Neural crest cell (in vitro differentiated cells): ENCODE measurements at places on chromosomes 1 and 21. TPM values are rescaled to one million over a fixed set of nuclear protein-coding genes. Genes with fewer than 3 reads are reported as not detected.

DNA sequence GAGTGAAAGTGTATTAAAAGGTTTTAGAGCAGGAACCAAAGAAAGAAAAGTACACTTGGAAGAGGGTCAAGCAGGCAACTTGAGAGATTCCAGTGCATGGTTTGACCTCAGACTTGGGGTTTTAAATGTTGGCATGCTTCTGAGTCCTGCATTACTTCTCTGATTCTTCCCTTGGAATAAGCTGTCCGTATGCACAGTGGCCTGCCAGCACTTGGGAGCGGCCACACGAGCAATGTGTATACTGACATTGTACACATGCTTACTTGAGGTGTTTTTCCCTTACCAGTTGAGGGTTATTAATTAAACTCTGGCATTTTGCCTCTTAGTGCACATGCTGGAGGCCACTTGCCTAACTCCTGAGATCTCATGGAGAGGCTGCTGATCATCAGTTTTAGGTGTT lies 786.6 kb upstream of the RGS18 start:
- H3K4me3 ChIP-seq = no peak overlapping the region
- H3K36me3 ChIP-seq = no peaks in the 10 kb centered on the region
- no peaks in the 10 kb centered on the region for H3K27me3 ChIP-seq
- no peak overlapping the region for H3K27ac ChIP-seq
- DNase-seq = no peak
- no peaks in the 10 kb centered on the region for H3K4me1 ChIP-seq

- DNase-seq = no peak
- H3K27ac ChIP-seq = no peak overlapping the region
Observed at GRCh38 chr1:50196081-50196480, 87.4 kb downstream of the ELAVL4 start.

DNA sequence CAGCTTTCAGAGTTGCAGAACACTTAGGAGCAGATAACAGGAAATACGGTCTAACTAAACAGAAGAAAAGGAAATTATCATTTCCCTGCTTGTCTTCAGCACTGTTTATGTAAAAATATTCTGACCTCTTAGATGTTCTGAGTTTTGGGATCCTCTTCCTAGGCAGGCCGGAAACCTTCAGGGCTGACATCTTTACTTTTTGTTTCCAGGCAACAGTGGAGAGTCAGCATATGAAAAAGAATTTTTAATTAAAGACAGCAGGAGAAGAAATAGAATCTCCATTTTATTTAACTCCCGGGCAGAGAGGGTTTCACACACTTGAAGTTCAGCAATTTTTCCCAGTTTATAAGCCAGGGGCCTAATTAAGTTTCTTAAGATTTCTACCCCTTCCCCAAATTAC lies 5.1 kb upstream of the RIPPLY3 start:
- H3K27ac ChIP-seq = no peak overlapping the region
- H3K27me3 ChIP-seq = peaks cover 35% of the 10 kb centered on the region
- no peaks in the 10 kb centered on the region for H3K36me3 ChIP-seq
- peak overlapping the region; percentile 4 for H3K4me3 ChIP-seq

DNA sequence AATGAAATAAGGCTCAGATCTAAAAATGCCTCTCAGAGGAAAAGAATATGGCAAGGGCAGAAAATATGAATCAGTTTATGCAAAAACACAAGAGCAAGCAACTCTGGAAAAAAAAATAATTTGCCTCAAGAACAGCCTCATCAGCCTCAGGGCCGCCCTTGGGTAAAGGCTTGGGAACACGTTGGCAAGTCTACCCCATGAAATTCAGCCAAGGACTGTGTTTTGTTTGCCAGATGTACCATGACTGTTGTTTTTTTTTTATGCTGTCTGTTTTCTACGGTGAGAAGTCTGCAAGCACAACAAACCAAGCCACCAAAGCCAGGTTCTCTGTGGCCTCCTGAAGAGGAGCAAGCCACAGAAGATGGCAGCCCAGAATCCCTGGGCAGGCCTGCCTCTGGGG lies 18.0 kb downstream of the HHIPL2 start:
- no peak overlapping the region for H3K27ac ChIP-seq
- no peak for DNase-seq

DNA sequence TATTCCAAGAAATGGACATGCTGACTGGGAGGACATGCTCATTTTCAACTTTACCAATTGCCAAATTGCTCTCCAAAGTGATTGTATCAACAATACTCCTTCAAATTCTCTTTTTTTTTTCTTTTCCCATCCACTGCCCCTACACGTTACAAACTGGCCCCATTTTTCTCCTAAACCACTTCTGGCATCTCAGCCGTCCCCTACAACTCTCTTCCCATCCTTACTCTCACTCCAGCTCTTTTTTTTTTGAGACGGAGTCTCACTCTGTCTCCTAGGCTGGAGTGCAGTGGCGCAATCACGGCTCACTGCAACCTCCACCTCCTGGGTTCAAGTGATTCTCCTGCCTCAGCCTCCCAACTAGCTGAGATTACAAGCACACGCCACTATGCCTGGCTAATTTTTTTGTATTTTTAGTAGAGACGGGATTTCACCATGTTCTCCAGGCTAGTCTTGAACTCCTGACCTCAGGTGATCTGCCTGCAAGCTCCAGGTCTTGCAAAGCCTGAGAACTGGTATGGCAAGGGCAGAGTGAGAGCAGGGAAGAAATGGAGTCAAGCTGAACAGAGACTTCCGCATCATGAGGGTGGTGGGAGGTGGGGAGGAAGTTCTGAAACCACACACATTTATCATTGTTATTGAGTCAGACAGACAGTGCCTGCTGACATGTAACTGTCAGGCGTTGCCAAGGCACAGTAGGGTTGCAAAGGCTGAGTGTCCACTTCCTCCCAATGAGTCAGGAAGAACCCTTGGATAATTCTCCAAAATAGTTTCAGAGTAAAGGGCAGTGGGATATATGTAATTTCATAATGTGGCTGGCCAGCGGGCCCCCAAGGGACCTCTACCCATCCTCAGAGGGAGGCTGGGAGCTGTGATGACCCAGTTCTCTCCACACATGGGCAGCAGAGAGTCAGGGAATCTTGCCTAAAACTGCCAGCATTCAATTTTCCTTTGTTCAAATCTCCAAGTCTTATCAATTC lies 17.4 kb downstream of the CELA3A start:
- no peak overlapping the region for H3K27ac ChIP-seq
- H3K4me1 ChIP-seq = peaks cover 8% of the 10 kb centered on the region
- no peaks in the 10 kb centered on the region for H3K36me3 ChIP-seq

GRCh38 chr1:183239220-183239742 lies 53.2 kb downstream of the LAMC2 start:
- no peak overlapping the region for H3K4me3 ChIP-seq
- no peaks in the 10 kb centered on the region for H3K36me3 ChIP-seq
- peaks cover 17% of the 10 kb centered on the region for H3K4me1 ChIP-seq
- DNase-seq = no peak

DNA sequence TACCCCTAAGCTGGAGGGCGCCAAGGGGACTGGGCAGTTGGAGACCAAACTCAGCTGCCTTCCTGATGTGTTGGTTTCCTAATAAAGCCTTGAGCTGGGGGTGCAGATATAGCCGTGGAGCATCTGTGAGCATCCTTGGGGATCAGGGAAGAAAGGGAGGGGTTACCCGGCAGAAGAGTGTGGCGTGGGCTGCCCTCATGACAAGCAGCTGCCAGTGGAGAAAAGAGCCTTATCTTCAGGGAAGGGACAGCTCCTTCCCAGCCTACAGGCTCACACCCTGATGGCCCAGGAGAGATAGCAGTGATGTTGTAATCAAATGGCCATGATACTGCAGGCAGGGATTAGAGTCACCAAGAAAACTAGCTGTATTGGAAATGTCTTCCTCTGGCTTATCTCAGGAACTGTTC lies 10.8 kb upstream of the NFASC start:
- H3K27ac ChIP-seq = no peak overlapping the region
- H3K4me3 ChIP-seq = no peak overlapping the region
- peaks cover 47% of the 10 kb centered on the region for H3K27me3 ChIP-seq
- DNase-seq = no peak
- H3K36me3 ChIP-seq = no peaks in the 10 kb centered on the region

The IRF2BP2 gene
- 55.6 and 59.9 TPM in 2 replicates for total RNA-seq

The FCGR1A gene
- not detected in 2 replicates for total RNA-seq

The NBPF10 gene
- 2.1 and 2.2 TPM in 2 replicates for total RNA-seq
